ENCODE measurements at places on chromosomes 2 and 18.

DNA sequence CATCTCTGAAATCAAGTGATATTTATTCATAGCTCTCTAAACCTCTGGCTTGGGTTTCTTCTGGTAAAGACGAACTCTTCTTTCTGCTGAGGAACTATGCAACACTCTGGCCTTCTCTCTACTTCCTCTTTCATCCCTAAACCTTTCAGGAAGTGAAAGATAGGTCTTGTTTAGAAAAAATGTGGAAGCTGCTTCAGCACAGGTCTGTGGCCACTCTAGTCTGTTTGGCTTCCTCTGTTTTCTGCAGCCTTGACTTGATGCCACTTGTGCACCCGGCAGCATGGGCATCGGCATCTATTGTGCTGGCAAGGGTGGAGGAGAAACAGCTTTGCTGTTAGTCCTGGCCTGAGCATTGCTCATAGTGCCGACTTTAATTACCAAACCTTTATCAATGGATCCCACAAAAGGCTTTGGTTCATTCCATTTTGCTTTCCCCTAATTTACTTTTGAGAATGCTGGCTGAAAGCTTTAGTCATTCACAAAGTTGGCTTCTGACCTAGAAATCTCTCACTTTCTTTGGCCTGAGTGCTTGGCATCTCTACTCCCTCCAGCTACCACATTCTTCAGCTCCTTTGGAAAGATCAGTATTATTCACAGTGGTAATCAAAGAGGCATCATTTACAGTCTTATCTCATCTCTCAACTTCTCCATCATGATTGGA lies 32.0 kb upstream of the GPR39 start:
- no peak for DNase-seq

GRCh38 chr2:25561136-25561850 lies 112.1 kb downstream of the DTNB start:
- DNase-seq: no peak

- no peak for DNase-seq
These were observed 218.7 kb downstream of the CMPK2 start for GRCh38 chr2:6647046-6647445.

DNA sequence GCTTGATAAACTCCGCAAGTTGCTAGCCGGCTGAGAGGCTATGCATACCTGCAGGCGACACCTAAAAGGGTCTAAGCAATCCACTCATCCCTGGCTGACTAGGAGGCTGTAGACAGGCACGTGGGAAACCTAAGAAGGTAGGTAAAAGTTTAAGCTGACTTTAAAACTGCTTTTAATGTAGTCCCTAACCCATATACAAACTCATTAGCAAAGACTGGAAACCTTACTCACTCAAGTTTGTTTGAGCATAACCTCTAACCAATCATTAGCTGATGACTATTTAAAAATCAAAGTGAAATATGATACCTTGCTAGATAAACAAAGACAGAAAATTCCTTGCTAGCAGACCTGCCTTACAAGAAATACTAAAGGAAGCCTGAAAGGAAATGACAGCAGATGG lies 106.4 kb downstream of the EXOC6B start:
- DNase-seq: no peak

DNA sequence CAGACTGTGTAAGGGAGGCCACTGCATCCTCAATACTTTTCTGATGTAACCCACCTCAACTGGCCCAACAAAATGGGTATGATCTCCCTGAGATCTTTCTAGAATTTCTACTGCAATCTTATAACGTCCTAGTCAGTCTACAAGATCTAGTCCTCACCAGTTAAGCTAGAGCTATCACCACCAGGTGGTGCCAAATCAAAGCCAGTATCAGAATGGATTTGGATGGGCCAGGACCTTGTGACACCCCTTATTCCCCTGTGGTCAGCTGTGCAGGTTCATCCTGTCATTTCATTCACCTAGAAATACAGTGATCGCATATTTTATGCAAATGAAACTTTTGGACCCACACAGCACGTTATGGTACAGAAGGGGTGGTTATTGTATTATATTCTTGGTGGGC lies 90.3 kb downstream of the OLA1 start:
- peak; percentile 40 for DNase-seq

DNA sequence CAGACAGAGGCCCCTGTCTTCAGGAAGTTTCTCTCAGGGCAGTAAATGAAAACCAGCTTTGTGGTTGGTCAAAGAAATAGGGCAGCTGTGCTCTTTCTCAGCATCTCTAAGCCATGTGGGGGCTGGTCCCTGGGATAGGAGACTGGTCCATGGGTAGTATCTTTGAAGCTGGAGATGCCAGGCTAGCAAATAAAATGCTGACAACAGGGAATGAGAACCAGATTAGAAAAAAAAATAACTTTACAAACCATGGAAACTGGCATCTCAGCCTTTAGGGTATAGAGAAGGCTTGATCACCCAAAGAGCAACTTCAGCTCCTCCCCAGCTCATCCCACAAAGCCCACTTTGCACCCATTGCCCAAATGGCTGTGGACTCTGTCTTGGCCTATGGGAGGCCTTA lies 138.1 kb downstream of the TTC32 start:
- DNase-seq: no peak

DNA sequence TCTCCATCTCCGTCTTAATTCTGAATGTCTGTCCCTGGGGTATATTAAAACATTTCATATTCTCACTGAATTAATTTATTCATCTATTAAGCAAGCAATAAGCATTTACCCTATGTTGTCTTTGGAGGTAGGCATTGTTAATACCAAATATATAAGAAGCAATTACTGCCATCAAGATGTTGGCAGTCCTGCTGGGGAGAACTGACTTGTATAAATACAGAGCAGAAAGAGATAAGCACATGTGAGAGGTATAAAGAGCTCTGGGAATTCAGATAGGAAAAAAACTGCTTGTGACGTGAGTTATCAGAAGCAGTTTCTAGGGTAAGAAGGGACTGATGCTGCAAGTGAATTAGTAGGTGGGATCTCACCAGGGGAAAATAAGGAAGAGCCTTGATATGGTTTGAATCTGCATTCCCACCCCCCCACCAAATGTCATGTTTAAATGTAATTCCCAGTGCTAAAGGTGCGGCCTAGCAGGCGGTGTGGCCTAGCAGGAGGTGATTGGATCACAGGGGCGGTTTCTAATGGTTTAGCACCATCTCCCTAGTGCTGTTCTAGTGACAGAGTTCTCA lies 286.8 kb downstream of the RAD51AP2 start:
- DNase-seq: no peak

- peak; percentile 11 for DNase-seq
These were observed 447 bp downstream of the TRAF3IP1 start for GRCh38 chr2:238320648-238321281.

DNA sequence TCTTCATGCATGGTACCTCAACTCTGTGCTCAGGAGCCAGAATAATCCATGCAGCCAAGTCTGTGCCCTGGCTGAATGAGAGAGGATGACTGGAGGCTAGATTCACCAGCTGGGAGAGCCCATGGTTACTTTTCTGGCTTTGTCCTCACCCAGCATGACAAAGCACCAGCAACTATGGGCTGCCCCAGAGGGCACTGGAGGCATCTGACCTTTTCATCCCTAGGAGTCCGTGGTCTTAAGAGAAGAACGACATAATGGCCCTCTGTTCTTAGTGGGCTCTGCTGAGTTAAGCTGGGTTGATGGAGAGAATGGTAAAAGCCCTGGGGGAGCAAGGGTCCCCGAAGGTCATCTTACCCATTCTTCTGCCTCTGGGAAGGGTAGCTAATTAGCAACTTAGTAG lies 54.6 kb upstream of the TNP1 start:
- no peak for DNase-seq

- DNase-seq: no peak
These were observed 66.7 kb upstream of the SH3RF3 start for GRCh38 chr2:109062145-109062858.

- DNase-seq: peak; percentile 88
These were observed 352.9 kb downstream of the TXNL1 start for GRCh38 chr18:56285387-56286065.

DNA sequence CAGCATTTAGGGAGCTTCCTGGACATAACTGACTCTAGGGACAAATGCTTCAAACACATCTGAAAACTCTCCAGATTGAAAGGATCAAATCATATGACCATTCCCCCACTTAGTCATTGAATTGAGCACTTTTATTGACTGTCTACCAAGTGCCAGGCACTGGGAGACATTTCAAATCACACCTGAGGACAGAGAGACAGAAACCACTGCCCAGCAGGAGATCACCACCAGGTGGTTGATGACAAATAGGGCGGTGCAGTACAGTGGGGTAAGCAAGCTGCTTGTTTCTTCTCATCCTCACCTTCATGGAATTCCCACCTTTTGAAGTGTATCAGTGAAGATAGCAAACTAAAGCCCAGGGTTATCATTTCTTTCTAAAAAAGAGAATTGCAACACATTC lies 19.0 kb upstream of the CXCR4 start:
- no peak for DNase-seq

DNA sequence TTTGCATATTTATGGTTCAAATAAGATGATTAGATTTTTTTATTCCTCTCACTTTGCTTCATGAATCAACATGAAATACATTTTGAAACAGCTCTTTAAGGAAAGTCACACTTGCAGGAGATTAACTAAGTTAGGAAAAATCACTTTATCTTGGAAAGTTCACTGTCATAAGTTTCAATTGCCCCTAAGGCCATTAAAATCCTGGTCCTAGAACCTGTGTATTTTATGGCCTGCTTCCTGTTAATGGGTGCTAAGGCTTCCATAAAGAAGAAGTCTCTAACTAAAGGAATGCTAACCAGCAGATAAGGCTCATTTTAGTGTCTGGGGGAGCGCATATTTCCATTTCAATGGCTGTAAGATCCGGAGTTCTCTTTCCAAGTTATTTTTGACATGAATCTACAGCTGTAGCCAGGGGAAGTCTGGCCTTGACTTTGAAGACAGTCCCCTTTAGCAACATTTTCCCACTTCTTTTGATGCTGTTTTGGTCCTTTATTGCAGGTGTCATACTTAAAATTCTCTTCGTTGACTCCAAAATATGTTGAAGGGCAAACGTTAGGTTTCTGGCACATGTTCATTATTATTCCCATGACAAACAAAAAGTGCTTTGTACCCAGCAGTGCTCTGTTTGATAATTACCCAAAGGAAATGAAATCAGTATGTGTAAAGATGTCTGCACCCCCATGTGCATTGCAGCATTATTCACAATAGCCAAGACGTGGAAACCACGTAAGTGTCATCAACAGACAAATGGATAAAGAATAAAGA lies 34.4 kb upstream of the SH3BP4 start:
- DNase-seq: peak; percentile 16

DNA sequence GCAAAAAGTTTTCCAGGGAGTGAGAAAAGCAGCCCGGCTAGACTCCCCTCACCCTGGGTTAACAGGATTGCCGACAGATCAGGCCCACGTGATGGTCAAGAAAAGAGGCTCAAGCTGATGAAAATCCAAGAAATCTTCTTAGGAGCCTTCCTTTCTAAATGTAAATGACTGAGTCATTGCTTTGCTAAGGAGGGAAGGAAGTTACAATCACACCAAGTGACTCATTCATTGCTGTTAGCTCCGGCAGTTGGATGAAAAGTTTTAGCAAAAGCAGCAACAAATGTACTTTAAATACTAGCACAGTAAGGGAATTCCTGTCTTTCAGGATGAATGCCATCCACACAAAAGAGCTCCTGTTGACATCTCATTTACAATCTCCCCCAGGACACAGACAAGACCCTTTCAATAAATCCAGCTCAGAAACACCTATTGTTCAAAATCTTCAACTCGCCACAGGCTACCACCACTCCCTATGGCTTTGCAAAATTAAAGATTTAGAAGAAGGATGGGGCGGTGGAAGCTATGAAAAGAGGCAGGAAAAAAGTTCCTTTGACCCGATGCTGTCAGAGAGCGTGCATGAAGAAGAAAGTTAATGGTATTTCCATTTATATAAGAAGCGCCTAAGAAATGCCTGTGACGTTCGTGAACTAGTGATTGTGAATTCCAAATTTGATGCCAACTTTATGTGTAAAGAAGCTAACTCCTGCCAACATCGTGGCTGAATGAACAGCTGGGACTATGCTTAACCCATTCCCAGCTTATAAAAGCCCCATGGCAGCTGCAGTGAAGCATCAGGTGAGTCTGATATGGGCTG lies 153.7 kb downstream of the TGIF1 start:
- DNase-seq: peak; percentile 99

GRCh38 chr18:59466980-59467379 lies 107.9 kb upstream of the LMAN1 start:
- DNase-seq: no peak

- DNase-seq: peak; percentile 20
These were observed 74.1 kb downstream of the ATP8B1 start for GRCh38 chr18:57728941-57729511.

DNA sequence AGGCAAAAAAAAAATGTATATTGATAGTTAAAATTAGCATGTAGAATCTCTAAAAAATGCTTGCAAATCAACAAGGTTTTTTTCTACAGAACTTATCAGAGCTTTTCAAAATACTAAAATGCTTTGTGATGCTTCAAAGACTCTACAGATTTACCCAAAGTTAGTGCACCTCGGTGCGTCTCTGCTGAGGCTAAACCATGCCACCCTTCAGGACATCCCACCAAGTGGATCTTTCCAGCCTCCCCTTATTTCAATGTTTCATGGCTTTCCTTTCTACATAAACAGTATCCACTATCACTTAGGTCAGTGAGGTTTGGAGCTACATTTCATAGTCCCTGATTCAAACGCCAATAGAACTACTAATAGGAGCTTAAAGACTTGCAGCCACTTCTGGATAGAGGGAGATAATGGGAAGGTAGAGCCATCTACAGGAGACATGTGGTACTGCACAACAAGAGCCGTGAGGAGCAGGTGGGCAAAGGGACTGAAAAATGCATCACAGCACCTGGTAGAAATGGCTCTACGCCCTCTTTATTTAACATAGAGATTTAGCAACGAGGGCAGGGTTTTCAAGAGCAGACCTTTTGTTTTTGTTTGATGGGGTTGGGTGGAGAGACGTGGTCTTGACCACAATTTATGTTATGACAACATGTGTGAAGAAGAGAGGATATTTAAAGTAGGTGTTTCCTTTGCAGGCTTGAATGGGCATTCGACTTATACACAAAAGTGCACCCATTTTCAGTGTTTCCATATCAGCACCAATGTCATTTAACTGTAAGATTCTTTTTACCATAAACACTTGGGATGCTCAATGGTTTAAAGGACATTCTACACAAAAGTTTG lies 56.1 kb upstream of the SLC35G4 start:
- DNase-seq: peak; percentile 66

- no peak for DNase-seq
These were observed 7.2 kb downstream of the E2F6 start for GRCh38 chr2:11458753-11459152.

- no peak for DNase-seq
These were observed 499 bp upstream of the LMAN1 start for GRCh38 chr18:59359576-59359952.

DNA sequence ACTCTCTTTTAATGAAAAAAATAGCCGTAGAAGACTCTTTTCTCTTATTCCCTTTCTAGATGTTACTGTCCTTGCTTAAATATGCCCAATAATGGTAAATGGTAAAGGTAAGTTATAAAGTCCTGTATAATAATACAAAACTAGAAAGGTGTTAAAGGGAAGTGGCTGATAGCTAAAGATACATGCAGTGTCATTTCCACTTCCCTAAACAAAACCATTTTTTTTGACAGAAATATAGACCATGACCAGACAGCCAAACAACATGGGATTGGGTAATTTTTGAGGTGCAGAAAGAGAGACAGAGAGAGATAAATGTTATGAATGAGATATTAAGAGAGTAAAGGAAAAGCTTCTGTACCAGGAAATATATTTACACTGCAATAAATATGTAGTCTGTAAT lies 731.7 kb upstream of the REG3G start:
- DNase-seq: no peak
